ENCODE measurements at places on chromosomes 7 and 10.

GRCh38 chr7:92695308-92696261 is 105.4 kb upstream of the FAM133B start:
- DNase-seq = no peak

- no peak for DNase-seq
Observed at GRCh38 chr7:116277070-116277469, 66.7 kb downstream of the TES start.

- no peak for DNase-seq
Observed at GRCh38 chr10:1527951-1528350, 209.4 kb downstream of the ADARB2 start.

DNA sequence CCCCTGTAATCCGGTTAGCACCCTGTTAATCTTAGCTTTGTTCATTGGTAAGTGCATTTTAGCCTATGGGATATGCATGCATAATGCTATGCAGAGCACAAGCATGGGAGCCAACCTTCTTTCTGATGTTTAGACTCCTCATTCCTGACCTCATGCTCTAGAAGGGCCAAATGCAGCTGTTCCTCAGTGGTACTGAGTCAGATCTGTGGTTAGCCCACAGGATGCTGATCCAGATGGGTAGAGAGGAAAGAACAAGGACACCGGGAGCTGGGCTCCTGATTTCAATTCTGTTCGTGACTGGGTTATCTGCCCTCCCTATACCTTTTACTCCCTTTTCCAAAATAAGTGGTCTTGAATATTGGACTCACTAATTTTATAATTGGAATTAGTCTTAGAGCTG is 31.7 kb upstream of the C10orf90 start:
- DNase-seq = no peak

DNA sequence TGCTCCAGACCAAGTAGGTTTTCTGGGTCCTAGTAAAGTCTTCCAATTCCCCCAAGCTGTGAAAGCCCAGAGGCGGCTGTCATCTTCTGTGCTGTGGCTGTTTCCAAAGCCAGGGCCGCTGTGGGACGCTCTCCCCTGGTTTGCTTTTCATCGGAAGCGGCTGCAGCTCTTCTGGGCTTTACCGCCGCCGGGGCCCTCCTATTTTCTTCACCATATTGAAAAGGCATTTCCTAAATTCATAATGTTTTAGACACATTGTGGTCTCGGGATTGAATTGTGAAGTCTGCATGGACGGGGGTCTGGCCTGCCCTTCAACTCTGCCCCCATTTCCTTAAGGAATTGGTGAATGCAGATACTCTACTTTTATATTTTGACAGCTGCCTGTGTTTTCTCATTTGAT is 551.4 kb upstream of the MGMT start:
- DNase-seq = no peak

DNA sequence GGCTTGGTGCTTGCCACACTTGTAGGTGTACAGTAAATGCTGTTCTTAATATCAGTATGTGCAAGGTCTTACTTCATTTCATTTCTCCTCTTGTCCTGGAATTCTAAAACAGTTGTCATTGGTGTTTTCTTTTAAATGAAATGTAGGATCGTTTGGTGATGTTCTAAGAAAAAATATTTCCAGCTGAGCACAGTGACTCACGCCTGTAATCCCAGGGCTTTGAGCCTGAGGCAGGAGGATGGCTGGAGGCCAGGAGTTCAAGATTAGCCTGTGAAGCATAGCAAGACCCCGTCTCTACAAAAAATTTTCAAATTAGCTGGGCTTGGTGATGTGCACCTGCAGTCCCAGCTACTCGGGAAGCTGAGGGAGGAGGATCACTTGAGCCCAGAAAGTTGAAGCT is 32.6 kb upstream of the ELN start:
- no peak for DNase-seq

GRCh38 chr7:146067880-146068279 is 48.7 kb upstream of the CNTNAP2 start:
- DNase-seq = no peak

DNA sequence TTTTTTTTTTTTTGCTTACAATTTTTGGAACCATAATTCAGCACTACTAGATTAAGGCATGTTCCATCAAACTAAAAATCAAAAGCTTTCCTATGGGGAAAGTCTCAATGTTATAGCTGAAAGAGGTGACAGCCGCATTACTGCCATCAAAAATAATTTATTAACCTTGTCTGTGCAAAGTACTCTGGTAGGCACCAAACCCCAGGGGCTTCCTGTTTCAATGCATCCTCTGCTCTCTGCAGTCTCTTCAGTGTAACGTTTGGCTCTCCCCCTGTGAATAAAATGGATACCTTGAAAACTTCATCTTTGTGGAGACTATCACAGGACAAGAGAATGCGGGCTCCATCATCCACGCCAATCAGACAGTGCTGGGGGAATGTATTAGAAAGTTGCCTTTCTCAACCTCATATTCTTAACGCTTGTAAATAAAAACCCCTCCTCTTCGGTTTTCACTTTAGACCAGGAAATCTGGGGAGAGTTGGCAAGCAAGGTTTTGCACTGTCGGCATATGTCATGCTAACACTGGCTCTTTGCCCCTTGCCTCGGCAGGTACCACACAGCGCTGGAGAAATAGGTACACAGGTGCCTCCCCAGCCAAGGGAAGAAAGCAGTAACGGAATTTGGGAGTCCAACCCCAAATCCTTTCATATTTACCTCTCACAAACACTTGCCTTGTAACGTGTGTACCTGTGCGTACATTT is 1.6 kb upstream of the NRG3 start:
- DNase-seq = no peak

DNA sequence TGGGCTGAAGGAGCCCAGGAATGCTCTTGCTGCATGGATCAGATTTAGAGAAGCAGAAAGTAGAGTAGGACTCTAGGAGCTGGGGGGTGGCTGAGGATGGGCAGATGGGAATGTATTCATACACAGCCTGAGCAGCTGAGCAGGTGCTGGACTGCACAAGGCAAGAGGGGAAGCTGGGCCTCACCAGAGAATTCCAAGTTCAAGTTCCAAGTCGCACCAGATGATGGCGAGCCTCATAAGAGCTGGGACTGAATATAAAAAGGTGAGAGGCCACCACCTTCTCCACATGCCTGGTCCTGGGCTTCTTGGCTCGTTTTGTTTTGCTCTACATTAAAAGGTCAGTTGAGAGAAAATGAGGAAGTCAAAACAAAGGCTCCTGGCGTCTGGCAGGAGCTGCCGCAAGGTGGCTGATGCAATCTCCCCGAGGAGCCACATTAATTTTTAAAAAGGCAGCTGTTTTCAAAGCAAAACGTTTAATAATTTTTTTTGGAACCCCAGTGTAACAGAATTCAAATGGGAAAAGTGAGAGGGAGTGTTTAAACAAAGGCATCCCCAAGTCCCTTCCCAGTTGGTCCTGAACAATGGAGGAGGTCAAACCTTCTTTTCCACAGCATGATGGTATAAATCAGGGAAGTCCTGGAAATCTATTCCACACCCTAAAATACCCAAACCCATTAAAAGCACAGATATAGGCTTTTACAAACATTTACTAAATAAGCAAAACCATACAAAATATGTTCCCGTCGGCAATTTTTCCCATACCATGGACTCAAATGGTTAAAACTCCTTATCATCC is 9.5 kb downstream of the CYREN start:
- DNase-seq = no peak

DNA sequence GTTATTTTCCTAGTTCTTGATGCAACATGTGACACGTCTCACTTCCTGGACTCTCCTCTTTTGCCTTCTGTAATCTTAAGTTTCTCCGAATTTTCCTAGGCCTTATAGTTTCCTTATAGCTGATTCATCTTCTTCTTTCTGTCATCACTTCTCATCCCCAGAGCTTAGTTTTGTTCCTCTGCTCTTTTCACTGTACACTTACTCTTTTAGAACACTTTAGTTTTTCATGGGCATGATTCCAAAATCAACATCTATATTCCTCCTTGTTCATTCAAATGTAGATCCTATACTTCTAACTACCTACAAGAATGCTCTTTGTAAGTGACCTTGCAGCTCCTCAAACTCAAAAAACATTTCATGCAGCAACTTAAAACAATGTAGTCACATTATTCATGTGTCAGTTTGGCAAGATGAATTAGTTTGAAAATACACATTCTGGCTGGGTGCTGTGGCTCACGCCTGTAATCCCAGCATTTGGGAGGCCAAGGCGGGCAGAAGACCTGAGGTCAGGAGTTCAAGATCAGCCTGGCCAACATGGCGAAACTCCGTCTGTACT is 13.1 kb upstream of the SLC26A3 start:
- no peak for DNase-seq

DNA sequence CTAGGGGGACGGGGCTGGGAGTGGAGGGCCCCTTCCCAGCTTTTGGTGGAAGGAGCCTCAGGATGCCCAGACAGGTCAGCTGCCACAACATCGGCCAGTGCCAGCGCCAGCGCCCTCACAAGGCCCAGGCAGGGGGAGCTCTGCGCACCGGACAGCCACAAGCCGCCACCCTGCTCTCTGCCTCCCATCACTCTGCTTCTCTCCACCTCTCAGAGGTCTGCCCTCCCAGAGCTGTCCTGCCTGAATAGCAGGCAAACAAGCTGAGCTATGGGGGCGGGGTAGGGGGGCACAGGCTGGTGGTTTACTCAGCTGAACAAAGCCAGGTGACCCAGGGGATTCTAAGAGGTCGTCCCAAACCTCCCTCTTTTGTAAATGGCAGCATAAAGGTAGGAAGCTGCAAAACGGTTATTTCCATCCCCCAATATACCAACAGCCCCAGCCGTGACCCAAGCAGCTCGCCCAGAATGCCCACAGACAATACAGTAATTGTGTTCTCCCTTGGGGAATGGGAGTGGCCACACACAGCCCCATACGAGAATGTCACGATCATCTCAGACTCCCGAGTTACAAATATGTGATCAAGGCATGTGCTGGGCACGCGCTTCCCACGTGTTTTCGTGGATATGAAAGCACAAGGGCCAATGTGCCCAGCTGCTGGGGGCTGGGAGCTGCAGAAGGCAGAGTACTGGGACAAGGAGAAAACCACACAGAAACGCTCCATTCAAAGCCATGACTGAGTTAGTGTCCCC is 19.7 kb downstream of the FAM53B start:
- no peak for DNase-seq
